SHP77 treated with DMSO at 0.1 percent for 48 hours (cell line): ENCODE measurements at places on chromosomes 12 and 14.

- DNase-seq: no peak
Observed at GRCh38 chr14:98474900-98475299, 797.1 kb downstream of the BCL11B start.

DNA sequence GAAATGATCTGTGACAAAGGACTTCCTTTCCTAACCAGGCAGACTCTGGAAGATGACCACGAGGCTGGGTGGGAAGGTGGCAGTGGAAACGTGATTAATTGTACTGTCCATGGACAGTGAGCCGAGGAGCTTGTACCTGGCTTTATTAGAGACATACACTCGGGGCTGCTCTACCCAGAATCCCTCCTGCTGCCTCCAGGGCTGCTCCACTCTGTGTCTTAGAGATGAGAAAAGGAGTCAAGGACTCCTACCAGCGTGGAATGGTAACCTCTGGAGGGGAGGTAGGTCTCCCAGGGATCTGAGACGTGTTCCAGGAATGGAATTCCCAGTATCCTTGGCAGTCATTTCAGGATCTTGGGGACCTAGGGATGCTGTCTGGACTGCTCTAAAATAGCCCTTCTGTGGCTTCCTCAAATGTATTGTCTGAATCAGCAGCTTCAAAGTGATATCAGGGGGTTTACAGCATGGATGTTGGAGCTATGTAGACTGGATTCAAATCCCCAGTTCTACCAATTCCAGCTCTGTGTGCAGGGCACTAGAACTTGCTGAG lies 237.8 kb downstream of the CACNA1C start:
- no peak for DNase-seq

GRCh38 chr12:62642486-62642885 lies 175.9 kb downstream of the MON2 start:
- DNase-seq: no peak

GRCh38 chr12:132380641-132381040 lies 51.3 kb upstream of the GALNT9 start:
- DNase-seq: no peak

DNA sequence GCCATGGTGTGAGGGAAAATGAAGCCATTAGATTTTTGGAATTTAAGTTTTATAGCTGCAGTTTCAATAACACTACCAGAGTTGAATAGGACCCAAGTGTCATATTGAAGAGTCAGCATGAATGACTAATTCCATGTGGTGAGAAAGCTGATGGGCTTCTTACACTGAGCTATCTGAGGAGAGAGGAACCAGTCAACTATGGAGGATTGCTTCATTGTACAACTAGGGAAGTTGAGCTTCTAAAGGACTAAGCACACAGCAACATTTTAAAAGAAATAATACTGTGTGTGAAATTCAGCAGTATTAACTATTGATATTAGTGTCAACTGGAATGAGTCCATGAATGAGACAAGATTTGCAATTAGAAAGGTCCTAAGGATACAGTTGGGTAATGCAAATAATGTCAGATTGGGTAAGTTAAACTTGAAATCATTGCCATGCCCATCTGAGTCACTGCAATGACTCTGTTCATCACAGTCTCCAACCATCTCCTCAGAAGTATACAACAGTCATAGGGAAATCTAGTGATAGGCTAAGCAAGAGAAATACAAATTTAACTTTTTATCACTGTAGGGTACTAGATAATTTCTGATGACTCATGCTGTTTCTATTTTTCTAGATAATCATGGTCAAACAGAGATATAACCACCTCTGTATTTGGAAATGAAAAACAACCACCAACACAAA lies 394.2 kb downstream of the FSCB start:
- no peak for DNase-seq

GRCh38 chr12:46839964-46840363 lies 14.2 kb upstream of the SLC38A4 start:
- no peak for DNase-seq

GRCh38 chr14:70943838-70944237 lies 36.6 kb downstream of the PCNX1 start:
- DNase-seq: no peak

DNA sequence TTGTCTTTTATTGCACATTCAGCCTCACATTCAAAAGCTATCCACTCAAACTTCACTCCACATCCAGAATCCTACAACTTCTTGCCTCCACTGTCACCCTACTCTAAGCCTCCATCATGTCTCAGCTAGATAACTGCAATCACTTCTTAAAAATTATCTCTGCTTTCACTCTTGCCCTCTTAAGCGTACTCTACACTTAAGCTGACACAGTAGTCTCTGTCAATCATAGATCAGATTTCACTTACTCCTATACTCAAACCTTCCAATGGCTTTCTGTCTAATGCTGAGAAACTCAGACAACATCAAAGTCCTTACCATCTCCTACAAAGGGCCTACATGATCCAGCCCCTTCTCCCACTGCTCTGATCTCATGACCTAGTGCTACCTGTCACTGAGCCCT lies 304.1 kb downstream of the ITPR2 start:
- no peak for DNase-seq

- no peak for DNase-seq
Observed at GRCh38 chr12:50566066-50566465, 61.3 kb downstream of the DIP2B start.

GRCh38 chr14:71481021-71481654 lies 451.1 kb upstream of the RGS6 start:
- no peak for DNase-seq

- no peak for DNase-seq
Observed at GRCh38 chr12:88362439-88362838, 217.8 kb downstream of the KITLG start.

DNA sequence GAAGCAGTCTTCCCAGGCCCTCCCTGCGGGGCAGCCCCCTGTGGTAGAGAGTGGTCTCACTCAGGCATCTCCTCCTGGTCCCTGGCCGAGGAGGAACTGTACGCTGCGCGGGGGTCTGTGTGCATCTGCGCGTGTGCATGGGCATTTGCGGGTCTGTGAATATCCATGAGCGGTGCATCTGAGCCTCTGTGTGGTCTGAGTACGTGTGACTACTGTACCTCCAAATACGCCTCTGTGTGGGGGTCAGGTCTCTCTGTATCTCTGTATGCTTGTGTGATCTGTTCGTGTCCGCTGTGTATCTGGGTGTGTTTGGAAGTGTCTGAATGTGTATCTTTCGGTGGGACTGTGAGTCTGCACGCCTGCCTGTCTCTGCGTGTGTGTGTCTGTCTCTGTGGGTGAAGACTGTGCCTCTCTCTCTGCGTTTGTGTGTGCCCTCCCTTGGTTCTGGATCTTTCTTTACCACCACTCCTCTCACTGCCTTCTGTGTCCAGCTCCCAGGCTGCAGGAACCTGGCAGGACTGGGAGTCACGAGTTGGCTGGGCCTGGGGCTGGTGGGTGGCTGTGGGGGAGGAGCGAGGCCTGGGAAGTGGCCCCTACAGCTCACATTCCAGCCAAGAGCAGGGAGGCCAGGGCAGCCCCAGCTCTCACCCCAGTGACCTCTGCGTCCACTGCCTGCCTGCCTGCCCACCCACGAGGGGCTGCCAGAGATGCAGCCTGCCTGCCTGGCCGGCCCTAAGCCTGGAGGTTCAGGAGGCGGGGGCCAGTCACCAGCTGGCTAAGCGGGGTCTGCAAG lies 1.1 kb upstream of the PGF start:
- no peak for DNase-seq

DNA sequence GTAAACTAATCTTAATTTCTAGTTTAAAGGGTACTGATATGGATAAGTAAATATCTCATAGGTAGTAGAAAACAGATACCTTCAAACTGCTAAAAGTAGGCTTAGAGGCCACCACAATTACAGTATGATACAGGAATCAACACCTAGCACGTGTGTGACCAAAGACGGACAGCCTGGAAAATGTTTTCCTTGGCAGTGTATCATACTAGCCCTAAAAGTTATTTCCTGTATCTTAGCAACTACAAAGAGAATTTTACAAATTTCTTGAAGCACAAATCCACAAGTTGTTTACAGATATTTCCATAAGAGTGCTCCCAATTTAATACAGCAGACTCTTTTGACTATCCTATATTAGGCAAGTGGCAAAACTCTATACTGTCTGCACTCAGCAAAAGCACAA lies 106.0 kb downstream of the ITPR2 start:
- DNase-seq: no peak

- no peak for DNase-seq
Observed at GRCh38 chr14:55451950-55452349, 11.5 kb upstream of the TBPL2 start.

DNA sequence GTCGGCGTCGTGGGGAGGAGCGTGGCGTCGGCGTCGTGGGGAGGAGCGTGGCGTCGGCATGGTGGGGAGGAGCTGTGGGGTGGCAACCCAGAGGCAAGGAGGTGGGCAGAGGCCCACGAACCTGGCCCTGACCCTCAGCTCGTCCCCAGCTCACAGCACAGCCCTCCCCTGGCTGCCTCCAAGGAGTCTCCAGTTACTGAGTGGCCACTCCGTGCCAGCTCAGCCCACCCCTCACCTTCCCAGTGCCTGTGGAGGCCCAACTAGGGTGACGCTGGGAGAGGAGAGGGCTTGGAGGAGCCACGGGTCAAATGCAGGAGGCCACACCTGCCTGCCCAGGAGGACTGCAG lies 5.8 kb downstream of the ADSS1 start:
- DNase-seq: no peak
